HT1080 (cell line): ENCODE measurements at places on chromosomes 7 and 10.

DNA sequence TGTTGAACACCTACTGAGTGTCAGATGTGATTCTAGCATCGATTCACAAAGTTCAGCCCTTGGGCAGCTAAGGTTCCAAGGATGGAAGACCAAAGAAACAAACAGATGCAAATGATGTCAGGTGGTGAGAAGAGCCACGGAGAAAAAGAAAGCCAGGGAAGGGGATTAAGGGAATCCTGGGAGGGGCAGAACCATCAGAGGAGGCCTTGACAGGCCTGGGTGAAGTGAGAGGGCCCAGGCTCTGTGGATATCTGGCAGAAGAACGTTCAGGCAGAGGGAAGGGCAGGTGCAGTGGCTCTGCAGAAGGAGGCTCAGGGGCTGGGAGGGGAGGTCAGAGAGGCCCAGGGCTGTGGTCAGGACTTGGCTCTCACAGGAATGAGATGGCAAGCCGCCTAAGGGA lies 90.4 kb downstream of the C10orf105 start:
- no peak for DNase-seq

GRCh38 chr7:96304573-96304972 lies 17.3 kb downstream of the SLC25A13 start:
- no peak for DNase-seq

- no peak for DNase-seq
These were observed 19.6 kb upstream of the GIMAP2 start for GRCh38 chr7:150665896-150666295.

DNA sequence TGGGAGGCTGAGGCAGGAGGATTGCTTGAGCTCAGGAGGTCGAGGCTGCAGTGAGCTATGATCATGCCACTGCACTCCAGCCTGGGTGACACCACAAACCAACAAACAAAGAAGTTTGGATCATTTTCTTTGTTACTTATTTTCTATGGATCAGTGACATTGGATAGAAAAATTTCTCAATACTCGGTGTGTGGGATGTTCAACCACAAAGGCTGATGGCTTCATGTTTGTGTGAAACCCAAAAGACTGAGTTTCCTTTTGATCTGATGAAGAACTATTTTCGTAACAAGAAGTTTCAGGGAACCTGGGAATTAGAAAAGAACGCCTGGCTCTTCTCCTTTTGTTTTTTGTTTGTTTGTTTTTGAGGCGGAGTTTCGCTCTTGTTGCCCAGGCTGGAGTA lies 104.0 kb downstream of the HOXA1 start:
- no peak for DNase-seq

GRCh38 chr7:40303996-40304395 lies 169.2 kb downstream of the SUGCT start:
- DNase-seq, result peak; percentile 9

DNA sequence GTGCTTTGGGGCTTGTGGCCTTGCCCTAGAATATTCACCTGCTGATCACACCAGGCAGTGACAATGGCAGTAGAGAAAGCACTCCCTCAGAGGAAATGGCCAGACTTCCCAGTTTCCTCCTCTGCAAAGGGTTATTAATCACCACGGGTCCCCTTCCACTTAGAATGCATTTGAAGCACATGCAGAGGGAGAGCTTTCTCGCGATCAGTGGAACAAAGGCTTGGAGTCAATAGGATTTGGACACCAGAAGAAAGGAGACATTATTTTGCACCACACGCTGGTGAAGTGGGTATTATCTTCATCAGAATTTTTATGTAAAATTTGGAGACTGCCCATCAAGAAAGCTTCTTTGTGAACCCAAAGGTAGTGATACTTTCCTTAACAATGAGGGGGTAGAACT lies 35.4 kb upstream of the INHBA start:
- no peak for DNase-seq

DNA sequence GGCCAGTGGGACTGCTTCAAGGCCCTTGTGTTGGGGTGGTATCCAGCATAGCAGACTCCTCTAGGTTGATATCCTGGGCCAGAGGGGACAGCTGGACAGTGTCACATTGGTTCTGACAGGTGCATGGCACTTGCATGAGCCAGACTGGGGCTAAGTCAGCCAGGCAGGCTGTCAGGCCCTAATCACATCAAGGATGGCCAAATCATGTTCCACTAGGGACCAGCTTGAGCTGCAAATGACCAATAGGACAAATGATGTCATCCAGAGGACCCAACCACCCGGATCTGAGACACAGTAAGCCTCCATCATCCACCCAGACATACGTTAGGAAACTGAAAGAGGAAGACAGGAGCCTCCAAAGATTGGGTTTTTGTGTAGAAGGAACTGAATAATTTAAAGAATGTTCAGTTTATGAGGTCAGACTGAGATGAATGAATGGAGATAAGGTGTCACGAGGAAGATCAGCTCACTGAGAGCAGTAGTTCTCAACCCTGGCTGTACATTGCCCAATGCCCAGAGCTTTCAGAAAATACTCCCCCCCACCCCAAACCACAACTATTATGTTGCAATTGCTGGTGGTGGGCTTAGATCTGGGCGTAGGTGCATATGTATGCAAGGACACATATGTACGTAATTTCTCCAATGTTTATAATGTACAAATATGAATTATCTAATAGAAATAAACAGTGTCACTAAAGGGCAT lies 75.2 kb upstream of the INHBA start:
- DNase-seq, result no peak

DNA sequence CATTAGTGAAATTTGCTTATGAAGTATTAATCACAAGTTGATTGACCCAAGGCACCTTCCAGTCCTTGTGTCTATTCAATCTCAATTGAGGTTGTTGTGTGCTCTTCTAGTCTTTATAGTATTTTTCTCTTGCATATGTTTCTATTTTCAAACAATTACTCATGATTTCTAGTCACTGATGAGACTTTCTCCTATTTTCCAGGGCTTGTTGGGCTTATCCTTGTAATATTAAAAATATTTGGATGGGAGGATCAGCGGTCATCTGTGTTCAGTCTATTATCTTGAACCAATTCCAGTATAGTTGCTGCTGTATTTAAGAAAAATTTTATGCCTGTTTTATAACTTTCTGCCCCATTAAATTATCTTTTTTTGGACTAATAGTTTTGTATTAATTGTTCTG lies 154.4 kb downstream of the PTEN start:
- DNase-seq, result no peak

- DNase-seq, result no peak
These were observed 32.6 kb downstream of the PLAC9 start for GRCh38 chr10:80165173-80165572.

GRCh38 chr7:158827411-158828132 lies 1.7 kb downstream of the ESYT2 start:
- DNase-seq, result no peak

DNA sequence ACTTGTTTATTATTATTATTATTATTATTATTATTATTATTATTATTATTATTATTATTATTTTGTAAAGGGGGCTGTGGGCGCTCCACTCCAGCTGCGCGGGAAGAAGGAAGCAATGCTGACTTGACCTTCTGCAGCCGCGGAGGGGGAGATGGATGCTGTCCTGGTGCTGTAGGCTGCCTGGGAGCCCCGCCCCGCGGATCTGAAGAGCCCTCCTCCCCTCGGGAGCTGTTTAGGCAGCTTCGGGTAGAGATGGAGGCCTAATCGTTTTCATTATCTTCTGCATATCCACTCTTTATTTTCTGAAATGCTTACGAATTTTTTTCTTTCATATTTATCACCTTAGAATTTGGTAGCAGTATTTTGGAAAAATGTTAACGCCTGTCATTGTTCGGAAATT lies 101.2 kb upstream of the KLF6 start:
- DNase-seq, result peak; percentile 24

- no peak for DNase-seq
These were observed 16.3 kb downstream of the MINDY4 start for GRCh38 chr7:30787486-30787885.

DNA sequence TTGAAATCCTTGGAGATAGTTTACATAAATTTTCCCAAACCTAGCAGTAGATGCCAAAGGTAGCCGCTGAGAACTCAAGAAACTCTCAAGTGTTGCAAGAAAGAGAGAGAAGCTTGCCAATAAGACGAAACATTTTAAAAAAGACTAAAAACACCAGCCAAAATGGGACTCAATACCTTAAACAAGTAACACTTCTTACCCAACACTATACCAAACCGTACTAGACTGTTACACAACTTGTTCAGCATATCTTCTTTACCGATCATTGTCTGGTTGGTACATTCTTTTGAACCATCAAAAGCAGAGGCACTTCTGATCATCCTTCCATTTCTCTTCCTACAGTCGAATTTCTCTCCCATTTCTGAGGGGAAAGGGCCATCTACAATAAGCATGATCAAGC lies 4.8 kb upstream of the PTPN12 start:
- DNase-seq, result no peak

GRCh38 chr7:148626828-148627227 lies 36.3 kb downstream of the C7orf33 start:
- no peak for DNase-seq

GRCh38 chr7:120218712-120219111 lies 54.3 kb upstream of the KCND2 start:
- no peak for DNase-seq

- no peak for DNase-seq
These were observed 254.7 kb downstream of the TCERG1L start for GRCh38 chr10:131056781-131057180.

DNA sequence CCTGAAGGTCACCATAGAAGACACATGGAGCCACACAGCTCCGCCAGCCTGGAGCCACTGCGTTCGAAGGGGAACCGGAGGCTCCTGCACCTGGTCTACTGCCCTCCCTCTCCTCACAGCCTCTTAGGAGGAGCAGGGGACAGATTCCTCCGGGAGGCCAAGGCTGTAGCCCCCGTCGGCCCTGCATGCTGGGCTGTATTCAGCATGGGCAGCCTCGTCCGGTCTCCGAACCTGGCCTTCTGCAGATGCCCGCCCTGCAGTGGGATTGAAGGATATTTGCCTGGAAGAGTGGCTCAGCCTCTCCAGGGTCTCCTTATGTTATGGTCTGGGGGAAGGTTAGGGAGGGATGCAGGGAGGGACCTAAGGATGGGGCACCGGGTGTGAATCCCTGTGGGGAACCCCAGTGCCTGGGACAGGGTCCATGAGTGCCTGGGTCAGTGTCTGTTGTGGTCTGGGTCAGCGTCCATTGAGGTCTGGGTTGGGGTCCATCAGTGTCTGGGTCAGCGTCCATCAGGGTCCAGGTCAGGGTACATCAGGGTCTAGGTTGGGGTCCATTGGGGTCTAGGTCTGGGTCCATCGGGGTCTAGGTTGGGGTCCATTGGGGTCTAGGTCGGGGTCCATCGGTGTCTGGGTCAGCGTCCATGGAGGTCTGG lies 13.0 kb upstream of the SCART1 start:
- DNase-seq, result no peak

DNA sequence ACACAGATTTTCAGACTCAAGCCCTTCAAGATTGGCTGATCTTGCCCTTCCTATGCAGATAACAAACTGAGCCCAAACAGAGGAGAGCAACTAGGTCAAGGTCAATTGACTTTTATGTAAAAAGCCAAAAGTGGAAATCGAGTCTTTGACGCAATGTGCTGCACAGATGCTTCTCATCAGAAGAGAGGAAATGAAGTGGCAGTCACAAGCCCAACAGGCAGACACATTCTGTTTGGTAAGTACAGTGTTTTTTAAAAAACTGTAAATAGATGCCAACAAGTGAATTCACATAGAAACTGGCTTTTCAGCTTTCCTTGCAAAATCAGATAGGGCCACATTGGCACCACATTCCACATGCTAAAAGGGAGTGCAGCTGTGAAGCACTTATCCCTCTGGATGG lies 606.6 kb downstream of the KCNMA1 start:
- no peak for DNase-seq

DNA sequence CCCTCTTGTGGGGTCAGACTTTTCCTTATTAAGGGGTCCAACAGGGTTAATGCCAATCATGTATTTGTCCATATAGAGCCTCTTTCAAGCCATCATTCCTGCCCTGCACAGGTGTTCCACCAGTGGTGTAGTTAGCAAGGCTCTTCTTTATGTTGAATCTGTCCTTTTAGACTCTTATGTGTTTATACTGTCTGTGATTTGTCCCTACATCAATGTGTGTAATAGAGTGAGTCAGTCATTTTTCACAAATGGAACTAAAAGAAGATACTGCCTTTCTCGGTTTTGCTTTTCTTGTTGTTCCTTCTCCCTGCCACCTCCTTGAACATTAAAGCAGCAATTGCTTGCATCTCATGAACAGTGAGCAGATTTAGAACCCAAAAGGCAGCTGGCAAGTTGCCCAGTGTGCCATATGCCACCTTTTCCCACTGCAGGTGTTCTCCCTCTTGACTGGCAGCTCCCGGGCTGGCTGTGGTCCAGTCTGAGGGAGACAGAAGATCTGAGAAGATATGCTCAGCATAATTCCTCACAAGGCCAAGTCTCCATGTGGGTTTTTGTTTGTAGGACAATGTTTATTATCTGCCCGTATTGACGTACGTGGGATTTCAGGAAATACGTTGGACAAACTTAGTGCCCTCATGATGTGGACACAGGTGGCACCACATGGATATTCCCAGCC lies 154.1 kb downstream of the LHFPL3 start:
- no peak for DNase-seq

- DNase-seq, result no peak
These were observed 75.9 kb downstream of the AFAP1L2 start for GRCh38 chr10:114328441-114328812.

- DNase-seq, result no peak
These were observed 1331.6 kb upstream of the SORCS1 start for GRCh38 chr10:108496106-108496505.

GRCh38 chr10:123911866-123912265 lies 20.3 kb upstream of the CPXM2 start:
- DNase-seq, result no peak

DNA sequence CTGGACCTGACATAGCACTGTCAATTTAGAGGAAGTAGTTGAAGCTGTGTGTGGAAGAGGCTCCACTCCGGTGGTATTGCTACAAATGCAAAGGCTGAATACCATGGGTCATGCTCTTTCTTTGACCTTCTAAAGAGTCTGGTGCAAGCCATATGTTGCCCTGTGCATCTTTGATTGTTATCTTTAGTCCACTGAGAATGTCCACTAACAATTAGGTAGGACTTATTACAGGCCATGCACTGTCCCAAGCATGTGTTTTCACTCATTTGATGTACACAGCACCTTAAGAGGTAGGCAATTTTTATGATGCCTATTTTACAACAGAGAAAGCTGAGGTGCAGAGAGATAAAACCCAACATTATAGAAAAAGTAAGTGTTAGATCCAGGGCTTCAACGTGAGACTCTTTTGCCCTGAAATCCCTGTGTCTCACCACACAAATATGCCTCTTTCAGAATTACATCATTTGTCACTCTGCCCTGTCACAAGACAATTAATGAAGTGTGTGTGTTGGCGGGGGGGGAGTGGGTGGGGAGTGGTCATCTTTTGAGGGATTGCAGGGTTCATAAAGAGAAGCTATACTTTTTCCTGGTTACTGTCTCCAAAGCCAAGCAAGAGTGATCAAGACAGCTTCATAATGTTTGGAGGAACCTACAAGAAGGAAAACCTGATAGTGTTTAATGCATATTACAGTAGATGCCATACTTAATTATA lies 637.6 kb upstream of the IGFBP3 start:
- DNase-seq, result peak; percentile 55

- no peak for DNase-seq
These were observed 240.9 kb downstream of the KIAA1217 start for GRCh38 chr10:24449769-24450310.
